Activated CD4-positive, alpha-beta memory T cell treated with anti-CD3 and anti-CD28 coated beads, Interleukin-2, amount 10 ng/mL, durations not matched to agents 7 days and 5 days (primary cell): ENCODE measurements at places on chromosomes 5 and 9. TPM values are rescaled to one million over a fixed set of nuclear protein-coding genes. Genes with fewer than 3 reads are reported as not detected.

- no peak for DNase-seq
Measured at GRCh38 chr5:135996611-135997010, 32.2 kb upstream of the TGFBI start.

DNA sequence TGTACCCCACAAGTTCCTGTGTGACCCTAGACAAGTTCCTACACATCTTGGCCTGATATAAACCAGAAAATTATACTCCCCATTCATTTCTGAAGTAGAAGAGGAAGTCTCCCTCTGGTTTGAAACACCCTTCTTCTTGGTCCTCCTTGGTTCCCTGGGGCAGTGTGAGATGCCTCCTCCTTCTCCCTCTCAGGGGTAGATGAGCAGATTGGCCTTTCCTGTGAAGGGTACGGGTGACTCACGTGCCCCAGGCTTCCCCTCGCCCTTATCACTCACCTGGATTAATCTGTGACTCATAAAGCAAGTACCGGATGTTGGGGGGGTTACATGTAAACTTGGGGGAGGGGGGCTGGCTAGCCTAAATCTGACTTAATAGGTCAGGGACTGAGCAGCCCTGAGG, 11.1 kb upstream of the AQP3 start:
- DNase-seq: peak; percentile 58

DNA sequence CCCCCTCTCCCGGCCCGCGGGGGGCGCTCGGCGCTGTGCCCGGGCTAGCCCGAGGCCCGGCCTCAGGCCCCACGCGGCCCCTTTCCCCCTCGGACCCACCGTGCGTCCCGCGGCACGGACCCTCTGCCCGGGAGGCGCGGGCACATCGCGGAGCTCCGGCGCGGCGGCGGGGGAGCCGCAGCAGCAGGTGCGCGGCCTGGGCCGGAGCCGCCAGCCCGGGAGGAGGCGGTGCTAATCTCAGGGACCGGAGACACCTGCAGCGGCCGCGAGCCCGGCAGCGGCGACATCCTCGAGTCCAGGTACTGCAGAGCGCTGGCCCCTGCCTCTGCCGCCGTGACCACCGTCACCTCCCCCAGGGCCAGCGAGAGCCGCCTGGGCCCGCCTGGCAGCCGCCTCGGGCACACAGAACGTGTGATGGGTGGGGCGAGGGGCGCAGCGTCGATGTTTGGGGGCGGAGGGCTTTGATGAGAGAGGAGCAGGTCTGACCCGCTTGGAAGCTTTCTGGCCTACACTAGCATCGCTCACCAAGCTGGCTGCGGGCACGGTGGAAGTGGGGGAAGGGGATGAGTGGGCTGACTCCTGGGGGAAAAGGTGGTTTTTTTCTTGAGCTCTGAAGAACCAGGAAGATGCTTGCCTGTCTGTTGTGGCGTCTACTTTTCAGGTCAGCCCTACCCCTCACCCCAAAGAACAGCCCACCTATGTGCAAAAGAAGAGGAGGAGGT, 524 bp downstream of the CYFIP2 start:
- DNase-seq: peak; percentile 60

DNA sequence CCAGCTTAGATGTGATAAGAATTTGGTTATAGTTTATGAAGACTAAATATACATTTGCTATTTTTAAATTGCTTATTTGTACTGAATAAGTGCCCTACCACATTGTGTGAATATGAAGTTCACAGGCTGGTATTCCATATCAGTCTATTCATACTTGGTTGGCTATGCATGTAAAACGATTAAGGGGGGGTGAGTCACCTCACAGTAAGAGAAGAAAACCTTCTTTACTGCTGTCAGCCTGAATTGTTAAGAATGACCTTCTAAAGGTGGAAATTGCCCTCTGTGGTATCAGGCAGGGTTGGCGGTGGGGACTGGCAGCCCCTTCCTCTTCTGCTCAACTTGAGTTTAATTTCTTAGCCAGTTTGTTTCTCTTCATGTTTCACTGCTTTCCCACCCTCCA, 127.0 kb upstream of the RPS23 start:
- no peak for DNase-seq

- no peak for DNase-seq
Measured at GRCh38 chr5:44932922-44933585, 124.3 kb downstream of the MRPS30 start.

- DNase-seq: no peak
Measured at GRCh38 chr5:59660737-59661136, 232.8 kb downstream of the PDE4D start.

- no peak for DNase-seq
Measured at GRCh38 chr9:92151691-92152393, 36.6 kb upstream of the SPTLC1 start.

- DNase-seq: no peak
Measured at GRCh38 chr9:18111146-18111545, 362.8 kb upstream of the ADAMTSL1 start.

SAPCD2 gene
- 26.8 TPM for total RNA-seq

IFNA2 gene
- total RNA-seq: not detected
